H1 (cell line): ENCODE measurements at places on chromosomes 2 and 18.

- H3K4me3 ChIP-seq = no peak overlapping the region
- no peaks in the 10 kb centered on the region for H3K36me3 ChIP-seq
- H3K27me3 ChIP-seq = no peaks in the 10 kb centered on the region
- no peak overlapping the region for H3K27ac ChIP-seq
Measured at GRCh38 chr2:11547912-11548497, 14.2 kb downstream of the GREB1 start.

DNA sequence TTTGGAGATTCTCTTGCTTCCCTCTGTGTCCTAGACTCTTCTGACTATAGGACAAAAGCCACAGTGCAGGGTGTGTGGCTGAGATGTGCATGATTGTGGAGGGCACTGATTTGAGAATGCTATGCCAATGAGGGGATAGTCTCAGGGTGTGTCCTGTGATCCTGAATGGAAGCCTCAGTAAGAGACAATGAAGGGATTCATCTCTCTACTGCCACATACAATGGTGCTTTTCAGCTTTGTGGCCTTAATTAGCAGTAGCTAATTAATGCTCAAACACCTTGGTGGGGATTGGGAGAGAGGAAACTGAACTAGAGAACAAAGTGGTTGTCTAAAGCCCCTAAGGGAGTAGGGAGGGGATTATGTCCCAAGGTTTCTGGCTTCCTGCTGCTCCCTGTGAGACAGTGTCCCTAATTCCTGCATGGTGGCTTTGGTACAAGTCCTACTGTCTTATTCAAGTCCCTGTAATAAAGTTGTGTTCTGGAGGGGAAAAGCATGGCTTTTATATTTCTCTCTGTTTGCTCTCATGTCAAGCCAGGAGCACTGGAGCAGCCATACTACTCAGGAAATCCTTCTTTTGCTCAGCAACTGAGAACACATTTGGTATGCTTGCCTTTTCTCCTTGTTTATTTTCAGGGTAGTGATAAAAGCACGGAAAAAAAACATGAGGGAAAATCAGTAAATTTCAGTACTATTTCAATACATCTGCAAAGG lies 415.2 kb upstream of the TCF4 start:
- DNase-seq = no peak
- no peak overlapping the region for H3K27ac ChIP-seq
- peaks cover 4% of the 10 kb centered on the region for H3K4me1 ChIP-seq
- no peaks in the 10 kb centered on the region for H3K27me3 ChIP-seq

- peaks cover 52% of the 10 kb centered on the region for H3K4me1 ChIP-seq
- no peaks in the 10 kb centered on the region for H3K27me3 ChIP-seq
- no peak overlapping the region for H3K27ac ChIP-seq
- no peaks in the 10 kb centered on the region for H3K36me3 ChIP-seq
- no peak for DNase-seq
- H3K4me3 ChIP-seq = no peak overlapping the region
Measured at GRCh38 chr2:231682603-231683291, 25.6 kb upstream of the PTMA start.

- no peaks in the 10 kb centered on the region; the same call in 1 of the 2 replicates for H3K4me1 ChIP-seq
- DNase-seq = no peak
- H3K36me3 ChIP-seq = no peaks in the 10 kb centered on the region
- no peaks in the 10 kb centered on the region for H3K27me3 ChIP-seq
Measured at GRCh38 chr2:73091164-73091563, 19.7 kb upstream of the SFXN5 start.

DNA sequence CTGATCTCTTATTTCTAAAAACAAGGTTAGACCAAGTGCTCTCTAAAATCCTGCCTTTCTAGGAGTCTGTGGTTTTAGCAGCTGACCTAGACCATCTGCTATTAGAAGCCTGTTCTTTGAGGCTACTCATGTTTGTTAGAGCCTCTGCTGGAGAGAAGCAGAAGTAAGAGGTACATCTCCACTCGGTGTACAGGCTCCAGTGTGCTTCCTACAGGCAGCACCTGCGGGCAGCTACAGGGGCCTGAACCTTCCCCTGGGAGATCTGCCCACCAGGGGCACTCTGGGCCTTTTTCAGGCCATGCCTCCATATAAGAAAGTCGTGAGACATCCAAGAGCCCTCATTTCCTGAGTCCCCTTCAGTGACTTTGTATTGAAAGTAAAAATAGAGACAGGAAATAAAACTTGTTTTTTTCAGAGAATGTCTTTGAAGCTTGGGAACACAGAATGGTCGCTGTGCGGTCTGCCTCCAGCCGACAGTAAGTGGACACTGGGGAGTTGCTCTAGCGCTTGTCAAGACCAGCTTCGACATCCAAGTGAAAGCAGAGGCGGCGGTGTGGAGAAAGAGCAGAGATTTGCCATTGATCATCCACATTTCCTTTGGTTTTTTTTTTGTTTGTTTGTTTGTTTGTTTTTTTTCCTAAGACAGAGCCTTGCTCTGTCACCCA lies 31.7 kb downstream of the ONECUT2 start:
- no peaks in the 10 kb centered on the region for H3K27me3 ChIP-seq
- no peak for DNase-seq
- no peaks in the 10 kb centered on the region for H3K4me1 ChIP-seq
- H3K36me3 ChIP-seq = no peaks in the 10 kb centered on the region

GRCh38 chr2:42987112-42987922 lies 194.9 kb upstream of the HAAO start:
- H3K4me3 ChIP-seq = no peak overlapping the region
- no peak overlapping the region for H3K27ac ChIP-seq
- DNase-seq = no peak

DNA sequence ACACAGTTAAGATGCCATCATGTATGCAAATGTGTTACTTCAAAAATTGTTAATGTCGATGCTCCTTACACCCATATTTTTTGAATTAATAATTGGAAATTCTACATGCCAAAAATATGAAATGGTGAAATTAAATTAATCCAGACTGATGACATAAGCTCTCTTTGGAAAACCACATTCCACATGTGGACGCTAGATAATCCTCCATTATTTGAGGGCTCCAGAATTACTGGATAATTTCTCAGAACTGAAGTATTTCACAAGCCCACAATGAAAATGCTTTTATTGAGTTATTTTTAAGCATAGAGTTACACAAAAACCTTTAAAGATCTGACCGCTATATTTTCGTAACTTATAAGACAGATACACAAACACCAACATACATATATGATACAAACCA lies 47.8 kb downstream of the FARSB start:
- H3K27me3 ChIP-seq = no peaks in the 10 kb centered on the region
- no peak overlapping the region for H3K4me3 ChIP-seq
- no peaks in the 10 kb centered on the region for H3K4me1 ChIP-seq
- no peak for DNase-seq
- H3K27ac ChIP-seq = no peak overlapping the region
- peaks cover 18% of the 10 kb centered on the region for H3K36me3 ChIP-seq

DNA sequence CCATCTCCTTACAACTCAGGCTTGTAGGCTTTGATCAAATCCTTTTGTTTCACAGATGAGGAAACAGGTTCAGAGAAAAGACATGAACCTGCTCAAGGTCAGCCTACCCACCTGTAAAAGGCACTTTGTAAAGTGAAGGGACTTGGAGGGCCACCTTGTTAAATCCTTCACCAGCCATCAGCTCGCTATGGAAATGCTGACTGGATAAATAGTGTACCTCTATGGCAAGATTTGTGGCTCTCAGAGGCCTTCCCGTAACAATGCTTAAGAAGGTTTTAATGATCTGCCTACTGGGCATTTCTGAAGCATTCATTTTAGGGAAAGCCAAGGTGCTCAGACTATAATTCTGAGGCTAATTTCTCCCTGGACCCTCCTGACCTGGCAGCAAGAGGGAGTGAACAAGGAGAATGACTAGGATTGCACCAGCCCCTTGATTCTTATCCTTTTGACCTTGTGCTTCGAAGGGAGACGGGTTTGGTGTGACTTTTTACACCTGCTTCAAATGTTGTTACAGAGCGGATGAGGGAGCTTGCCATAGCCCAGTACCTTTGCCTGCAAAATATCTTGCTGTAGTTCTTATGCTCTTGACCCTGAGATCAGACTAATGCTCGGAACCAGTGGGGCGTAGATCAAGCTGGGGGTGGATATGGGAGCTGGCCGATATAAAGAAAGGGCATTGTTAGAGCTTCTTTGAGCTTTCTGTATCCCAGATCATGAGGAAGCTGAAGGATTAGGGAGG lies 90.9 kb upstream of the CXCR4 start:
- no peak overlapping the region for H3K4me3 ChIP-seq
- no peak for DNase-seq
- H3K36me3 ChIP-seq = no peaks in the 10 kb centered on the region

- no peaks in the 10 kb centered on the region for H3K36me3 ChIP-seq
- H3K27me3 ChIP-seq = no peaks in the 10 kb centered on the region
- H3K27ac ChIP-seq = no peak overlapping the region
- H3K4me1 ChIP-seq = peaks cover 6% of the 10 kb centered on the region; the same call in 1 of the 2 replicates
- no peak overlapping the region for H3K4me3 ChIP-seq
Measured at GRCh38 chr18:77071711-77072292, 60.8 kb downstream of the MBP start.

- no peaks in the 10 kb centered on the region for H3K27me3 ChIP-seq
- no peaks in the 10 kb centered on the region for H3K36me3 ChIP-seq
- H3K4me3 ChIP-seq = no peak overlapping the region
- H3K4me1 ChIP-seq = no peaks in the 10 kb centered on the region; the same call in 1 of the 2 replicates
- H3K27ac ChIP-seq = no peak overlapping the region
Measured at GRCh38 chr2:174607989-174608865, 10.6 kb upstream of the WIPF1 start.

GRCh38 chr2:111035830-111036441 lies 84.8 kb upstream of the BCL2L11 start:
- peaks cover 2% of the 10 kb centered on the region; the same call in 1 of the 2 replicates for H3K4me1 ChIP-seq
- DNase-seq = no peak
- no peak overlapping the region for H3K4me3 ChIP-seq
- no peaks in the 10 kb centered on the region for H3K27me3 ChIP-seq
- no peaks in the 10 kb centered on the region; the same call in 1 of the 2 replicates for H3K36me3 ChIP-seq
- no peak overlapping the region for H3K27ac ChIP-seq

GRCh38 chr2:109686921-109687320 lies 72.8 kb downstream of the SOWAHC start:
- H3K36me3 ChIP-seq = no peaks in the 10 kb centered on the region
- DNase-seq = no peak
- no peak overlapping the region for H3K27ac ChIP-seq
- no peak overlapping the region for H3K4me3 ChIP-seq
- H3K4me1 ChIP-seq = no peaks in the 10 kb centered on the region

DNA sequence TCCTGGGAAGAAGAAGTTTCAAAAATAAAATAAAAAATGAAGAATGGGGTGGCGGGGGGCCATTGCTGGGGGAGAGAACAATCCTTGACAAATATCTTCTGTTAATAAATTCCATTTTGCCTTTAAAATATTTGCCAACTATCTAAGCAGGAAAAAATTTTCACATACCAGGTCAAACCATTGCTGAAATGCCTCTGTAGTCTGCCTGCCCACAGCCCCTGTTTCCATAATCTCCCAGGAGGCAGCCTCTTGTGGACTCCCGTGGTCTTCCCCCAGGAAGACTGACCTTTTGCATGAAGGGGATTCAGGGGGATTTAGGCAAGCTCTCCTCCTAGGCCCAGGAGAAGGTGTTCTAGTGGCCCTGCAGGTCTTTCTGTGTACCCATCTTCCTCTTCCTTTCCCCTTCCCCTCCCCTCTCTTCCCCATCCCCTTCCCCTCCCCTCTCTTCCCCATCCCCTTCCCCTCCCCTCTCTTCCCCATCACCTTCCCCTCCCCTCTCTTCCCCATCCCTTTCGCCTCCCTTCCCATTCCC lies 61.0 kb downstream of the RPL37A start:
- H3K27me3 ChIP-seq = no peaks in the 10 kb centered on the region
- peaks cover 12% of the 10 kb centered on the region for H3K4me1 ChIP-seq
- DNase-seq = no peak
- H3K4me3 ChIP-seq = no peak overlapping the region
- H3K27ac ChIP-seq = no peak overlapping the region
- H3K36me3 ChIP-seq = no peaks in the 10 kb centered on the region

- no peaks in the 10 kb centered on the region for H3K36me3 ChIP-seq
- DNase-seq = no peak
- H3K27me3 ChIP-seq = peaks cover 92% of the 10 kb centered on the region
- H3K27ac ChIP-seq = no peak overlapping the region
Measured at GRCh38 chr2:222311978-222312738, 13.4 kb upstream of the PAX3 start.

DNA sequence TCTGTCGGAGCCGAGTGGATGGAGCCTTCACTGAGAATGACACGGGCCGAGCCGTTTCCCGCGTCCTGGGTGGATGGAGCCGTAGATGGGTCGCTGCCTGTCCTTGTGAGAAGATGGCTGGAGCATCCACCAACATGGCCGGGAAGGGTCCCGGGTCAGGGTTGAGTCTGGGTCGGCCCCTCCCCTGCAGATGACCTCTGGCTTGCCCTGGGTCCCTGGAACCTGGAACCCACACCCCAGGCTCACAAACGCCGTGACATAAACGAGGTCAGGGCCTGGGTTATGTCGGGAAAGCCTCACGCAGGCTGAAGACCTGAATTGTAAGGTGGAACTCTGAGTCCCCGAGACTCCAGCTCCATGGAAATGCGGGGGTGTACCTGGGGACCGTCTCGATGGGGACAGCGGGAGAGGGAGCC lies 94.9 kb downstream of the NFATC1 start:
- DNase-seq = no peak
- no peaks in the 10 kb centered on the region for H3K36me3 ChIP-seq
- H3K4me1 ChIP-seq = no peaks in the 10 kb centered on the region
- H3K27me3 ChIP-seq = no peaks in the 10 kb centered on the region
- no peak overlapping the region for H3K27ac ChIP-seq

- H3K36me3 ChIP-seq = no peaks in the 10 kb centered on the region
- no peak for DNase-seq
- no peaks in the 10 kb centered on the region; the same call in 1 of the 2 replicates for H3K4me1 ChIP-seq
- no peak overlapping the region for H3K27ac ChIP-seq
- no peaks in the 10 kb centered on the region for H3K27me3 ChIP-seq
Measured at GRCh38 chr2:52345082-52345481, 1313.2 kb upstream of the NRXN1 start.

DNA sequence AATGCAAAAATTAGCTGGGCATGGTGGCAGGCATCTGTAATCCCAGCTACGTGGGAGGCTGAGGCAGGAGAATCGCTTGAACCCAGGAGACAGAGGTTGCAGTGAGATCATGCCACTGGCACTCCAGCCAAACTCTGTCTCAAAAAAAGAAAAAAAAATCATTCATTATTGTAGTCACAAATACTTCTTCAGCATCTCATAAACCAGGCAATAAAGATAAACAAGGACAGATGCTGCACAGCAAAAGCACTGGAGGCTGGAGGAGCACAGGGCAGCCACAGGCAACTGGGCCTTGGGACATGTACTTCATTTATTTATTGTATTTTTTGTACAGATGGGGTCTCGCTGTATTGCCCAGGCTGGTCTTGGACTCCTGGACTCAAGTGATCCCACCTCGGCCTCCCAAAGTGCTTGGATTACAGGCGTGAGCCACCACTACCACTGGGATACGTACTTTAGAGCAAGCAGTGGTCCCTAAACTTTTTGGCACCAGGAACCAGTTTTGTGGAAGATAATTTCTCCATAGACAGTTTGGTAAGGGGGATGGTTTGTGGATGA lies 16.8 kb upstream of the MAT2A start:
- H3K27ac ChIP-seq = no peak overlapping the region
- no peaks in the 10 kb centered on the region for H3K27me3 ChIP-seq
- no peak for DNase-seq
- H3K4me3 ChIP-seq = no peak overlapping the region
